ENCODE measurements at places on chromosomes 11 and 22. TPM values are rescaled to one million over a fixed set of nuclear protein-coding genes. Genes with fewer than 3 reads are reported as not detected.

Gene TMEM134
- 67.8 TPM for total RNA-seq

Gene PGR
- total RNA-seq = not detected

Gene ALX4
- 1.2 TPM for total RNA-seq

Gene PIK3IP1
- total RNA-seq = 0.47 TPM

Gene SIPA1
- 16.4 TPM for total RNA-seq

Gene LRRC56
- total RNA-seq = 0.95 TPM

Gene GLB1L2
- 2.2 TPM for total RNA-seq

Data from A549 treated with dexamethasone at 1 μM for 4 hours (cell line).